Fibroblast of skin of left quadriceps (primary cell): ENCODE measurements at places on chromosomes 2 and 18.

- peak; percentile 17 for DNase-seq
These were observed 625 bp upstream of the NBAS start for GRCh38 chr2:15561574-15562344.

GRCh38 chr2:158619496-158619895, 162.7 kb downstream of the PKP4 start:
- DNase-seq = no peak

DNA sequence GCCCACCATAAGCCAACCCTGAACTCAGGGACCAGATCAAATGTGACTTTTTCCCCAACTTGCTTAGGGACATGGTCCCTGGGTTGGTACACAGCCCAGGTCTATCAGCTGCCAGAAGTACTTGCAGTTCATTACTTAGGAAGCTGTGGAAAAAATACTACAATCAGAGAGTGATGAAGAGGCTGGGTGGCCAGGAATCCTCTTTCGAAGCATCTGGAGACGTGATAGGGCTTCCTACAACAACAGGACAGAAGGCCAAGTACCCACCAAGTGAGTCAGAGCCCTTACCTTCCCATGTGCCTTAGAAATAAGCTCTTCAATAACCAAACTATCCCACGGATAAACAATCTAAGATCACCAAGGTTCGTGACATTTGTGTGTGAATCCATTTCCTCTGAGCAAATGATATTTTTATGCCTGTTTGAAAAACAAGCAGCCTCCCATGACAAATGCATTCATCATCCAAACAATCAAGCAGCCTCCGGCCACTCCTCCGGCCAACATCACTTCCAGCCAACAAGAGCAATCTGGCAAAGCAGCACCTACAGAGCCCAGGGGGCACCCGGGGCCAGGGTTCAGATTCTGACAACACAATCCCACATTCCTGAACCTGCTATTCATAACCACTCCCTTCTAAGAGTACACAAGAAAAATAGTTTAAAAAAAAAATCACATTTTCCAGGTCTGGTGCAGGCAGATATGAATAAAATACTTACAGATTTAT, 26.4 kb downstream of the TBC1D8 start:
- DNase-seq = no peak

GRCh38 chr2:113124181-113124961, 3.0 kb upstream of the IL1RN start:
- DNase-seq = no peak

DNA sequence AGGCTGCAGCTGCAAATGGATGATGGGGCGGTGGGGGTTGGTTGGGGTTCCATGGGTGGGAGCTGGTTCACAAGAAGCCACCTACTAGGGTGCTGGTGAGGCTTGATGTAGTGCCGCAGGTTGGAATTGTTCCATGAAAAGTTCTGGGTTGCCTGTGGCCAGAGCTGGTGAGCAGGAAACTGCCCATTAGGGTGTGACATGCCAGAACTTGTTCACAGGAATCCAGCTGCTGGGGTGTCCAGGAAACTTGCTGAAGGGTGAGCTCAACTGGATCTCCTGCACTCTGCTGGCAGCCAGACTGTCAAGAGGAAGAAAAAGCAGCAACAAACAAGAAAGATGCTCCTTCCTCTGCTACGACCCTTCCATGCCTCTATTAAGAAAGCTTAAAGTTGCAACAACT, 48.8 kb downstream of the MAP3K20 start:
- no peak for DNase-seq
